ENCODE measurements at places on chromosomes 12 and 14.

GRCh38 chr12:6318440-6318879 is 8.0 kb downstream of the PLEKHG6 start:
- H3K4me3 ChIP-seq = no peak overlapping the region
- H3K4me1 ChIP-seq = peaks cover 22% of the 10 kb centered on the region
- H3K27ac ChIP-seq = no peak overlapping the region
- peaks cover 78% of the 10 kb centered on the region for H3K36me3 ChIP-seq
- no peak for DNase-seq
- H3K27me3 ChIP-seq = no peaks in the 10 kb centered on the region

DNA sequence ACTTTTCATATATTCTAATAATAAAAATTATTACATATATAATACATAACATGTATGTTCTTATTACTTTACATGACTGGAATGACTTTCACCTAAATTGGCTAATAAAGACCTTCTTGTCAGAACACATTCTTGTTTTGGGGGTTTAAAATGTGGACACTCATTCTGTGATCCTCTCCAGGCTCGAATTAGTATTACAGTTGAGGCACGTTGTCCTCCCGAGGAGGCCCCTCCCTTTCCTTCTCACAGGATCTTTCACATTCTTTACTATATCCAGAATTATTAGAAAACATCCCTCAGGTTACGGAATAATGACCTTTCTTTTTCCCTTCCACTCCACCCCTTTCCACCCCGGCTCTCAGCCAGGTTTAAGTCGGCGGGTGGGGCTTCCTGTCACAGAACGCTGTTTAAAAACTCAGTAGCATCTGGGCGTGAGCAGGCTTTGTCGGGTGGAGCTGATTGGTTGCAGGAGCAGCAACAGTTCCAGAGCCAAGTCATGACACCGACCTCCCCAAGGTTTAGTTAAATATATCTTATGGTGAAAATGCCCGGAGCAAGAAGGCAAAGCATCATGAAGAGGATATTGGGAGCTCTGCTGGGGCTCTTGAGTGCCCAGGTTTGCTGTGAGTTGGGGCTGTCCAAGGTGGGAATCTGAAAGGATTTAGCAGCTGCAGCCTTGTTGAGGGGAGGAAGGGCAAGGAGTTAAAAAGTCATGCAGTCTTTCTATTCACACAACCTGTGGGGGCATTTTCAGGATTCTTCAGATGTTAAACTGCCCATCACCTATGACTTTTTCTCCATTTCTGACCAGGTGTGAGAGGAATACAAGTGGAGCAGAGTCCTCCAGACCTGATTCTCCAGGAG is 396.7 kb upstream of the OR4E1 start:
- H3K4me1 ChIP-seq = no peaks in the 10 kb centered on the region
- no peak for DNase-seq
- no peaks in the 10 kb centered on the region for H3K36me3 ChIP-seq

DNA sequence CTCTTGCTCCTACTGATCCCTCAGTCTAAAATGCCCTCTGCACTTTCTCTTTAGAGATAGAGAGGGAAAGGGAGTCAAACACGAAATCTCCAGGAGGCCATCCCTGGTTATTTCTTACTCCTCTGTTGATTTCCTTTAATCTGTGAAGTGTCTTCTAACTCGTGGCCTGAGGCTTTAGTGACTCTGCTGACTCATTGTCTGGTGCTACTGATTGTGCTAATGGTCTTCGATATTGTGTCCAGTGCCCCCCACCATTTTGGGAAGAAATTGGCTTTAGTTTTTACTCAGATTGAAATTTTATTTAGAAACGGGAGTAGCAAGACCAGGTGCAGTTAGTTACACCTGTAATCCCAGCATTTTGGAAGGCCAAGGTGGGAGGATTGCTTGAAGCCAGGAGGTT is 839 bp downstream of the CLEC9A start:
- H3K27ac ChIP-seq = no peak overlapping the region
- DNase-seq = no peak
- no peaks in the 10 kb centered on the region for H3K4me1 ChIP-seq
- no peak overlapping the region for H3K4me3 ChIP-seq

GRCh38 chr12:2338991-2339431 is 286.2 kb downstream of the CACNA1C start:
- H3K4me1 ChIP-seq = peaks cover 26% of the 10 kb centered on the region
- H3K27me3 ChIP-seq = no peaks in the 10 kb centered on the region
- no peak overlapping the region for H3K4me3 ChIP-seq
- no peaks in the 10 kb centered on the region for H3K36me3 ChIP-seq
- no peak overlapping the region for H3K27ac ChIP-seq

- no peaks in the 10 kb centered on the region for H3K36me3 ChIP-seq
- no peak overlapping the region for H3K27ac ChIP-seq
- no peak for DNase-seq
- no peaks in the 10 kb centered on the region for H3K4me1 ChIP-seq
- no peak overlapping the region for H3K4me3 ChIP-seq
- H3K27me3 ChIP-seq = no peaks in the 10 kb centered on the region
Observed at GRCh38 chr14:57573173-57573572, 79.5 kb upstream of the CCDC198 start.

- H3K36me3 ChIP-seq = no peaks in the 10 kb centered on the region
- peaks cover 4% of the 10 kb centered on the region for H3K4me1 ChIP-seq
- DNase-seq = no peak
Observed at GRCh38 chr14:100664231-100664630, 62.5 kb upstream of the DLK1 start.

DNA sequence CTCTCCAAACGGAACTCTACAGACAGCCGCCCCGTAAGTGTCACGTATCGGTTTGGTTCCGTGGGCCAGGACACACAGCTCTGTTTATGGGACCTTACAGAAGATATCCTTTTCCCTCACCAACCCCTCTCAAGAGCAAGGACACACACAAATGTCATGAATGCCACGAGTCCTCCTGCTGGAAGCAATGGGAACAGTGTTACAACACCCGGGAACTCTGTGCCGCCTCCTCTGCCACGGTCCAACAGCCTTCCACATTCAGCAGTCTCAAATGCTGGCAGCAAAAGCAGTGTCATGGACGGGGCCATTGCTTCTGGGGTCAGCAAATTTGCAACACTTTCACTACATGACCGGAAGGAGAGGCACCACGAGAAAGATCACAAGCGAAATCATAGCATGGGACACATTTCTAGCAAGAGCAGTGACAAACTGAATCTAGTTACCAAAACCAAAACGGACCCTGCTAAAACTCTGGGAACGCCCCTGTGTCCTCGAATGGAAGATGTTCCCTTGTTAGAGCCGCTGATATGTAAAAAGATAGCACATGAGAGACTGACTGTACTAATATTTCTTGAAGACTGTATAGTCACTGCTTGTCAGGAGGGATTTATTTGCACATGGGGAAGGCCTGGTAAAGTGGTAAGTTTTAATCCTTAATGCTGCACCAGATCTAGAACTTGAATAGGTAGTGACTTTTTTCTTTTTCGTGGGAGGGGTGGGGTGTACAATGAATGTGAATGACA is 69.7 kb downstream of the WDR20 start:
- no peak for DNase-seq
- H3K4me1 ChIP-seq = no peaks in the 10 kb centered on the region
- no peak overlapping the region for H3K4me3 ChIP-seq
- H3K27ac ChIP-seq = no peak overlapping the region
- H3K36me3 ChIP-seq = no peaks in the 10 kb centered on the region

DNA sequence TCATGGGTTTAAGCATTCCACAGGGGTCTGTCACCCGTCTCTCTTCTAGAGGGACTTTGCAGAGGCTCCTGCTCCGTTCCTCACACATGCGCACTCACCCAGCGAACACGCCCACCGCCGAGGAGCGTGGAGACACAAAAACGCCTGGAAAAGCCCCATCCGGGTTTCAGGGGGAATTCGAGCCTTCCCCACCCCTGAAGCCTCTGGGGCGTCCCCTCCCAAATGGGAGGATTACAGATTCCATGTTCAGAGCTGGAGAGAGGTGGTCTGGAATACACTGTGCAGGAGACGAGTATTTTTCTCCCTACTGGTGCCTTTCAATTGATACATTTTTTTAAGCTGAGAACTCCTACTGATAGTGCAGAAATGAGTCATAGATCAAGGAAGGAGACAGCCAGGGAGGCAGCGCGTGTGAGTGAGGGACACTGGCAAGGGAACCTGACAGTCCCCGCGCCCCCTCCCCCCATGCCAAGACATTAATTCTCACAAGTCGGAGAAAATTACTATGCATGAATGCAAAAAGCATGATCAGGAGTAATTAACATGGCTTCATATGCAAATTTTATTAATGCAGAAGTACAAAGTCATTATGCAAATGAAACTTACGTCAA is 36.9 kb downstream of the BCL11B start:
- peaks cover 12% of the 10 kb centered on the region for H3K36me3 ChIP-seq
- H3K4me1 ChIP-seq = peaks cover 48% of the 10 kb centered on the region
- H3K27me3 ChIP-seq = peaks cover 24% of the 10 kb centered on the region
- no peak for DNase-seq
- H3K27ac ChIP-seq = no peak overlapping the region
- no peak overlapping the region for H3K4me3 ChIP-seq

- no peak overlapping the region for H3K4me3 ChIP-seq
- H3K27ac ChIP-seq = no peak overlapping the region
- DNase-seq = no peak
Observed at GRCh38 chr12:91551242-91551641, 368.6 kb upstream of the DCN start.

DNA sequence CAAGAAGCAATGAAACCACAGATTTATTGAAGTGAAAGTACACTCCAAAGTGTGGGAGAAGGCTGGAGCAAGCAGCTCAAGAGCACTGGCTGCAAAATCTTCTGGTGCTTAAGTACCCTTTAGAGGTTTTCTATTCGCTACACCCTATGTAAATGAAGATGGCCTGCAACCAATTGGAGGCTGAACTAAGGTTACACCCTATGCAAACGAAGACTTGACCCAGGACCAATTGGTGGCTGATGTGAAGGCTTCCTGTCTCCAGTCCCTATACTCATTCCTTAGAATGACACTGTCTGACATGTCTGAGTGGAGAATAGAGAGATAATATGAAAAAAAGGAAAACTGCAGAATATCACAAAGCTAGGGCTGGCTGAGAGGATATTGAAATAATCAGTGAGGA is 57.2 kb downstream of the ALG10B start:
- H3K36me3 ChIP-seq = no peaks in the 10 kb centered on the region
- DNase-seq = no peak
- H3K4me1 ChIP-seq = no peaks in the 10 kb centered on the region
- no peaks in the 10 kb centered on the region for H3K27me3 ChIP-seq
- no peak overlapping the region for H3K4me3 ChIP-seq

DNA sequence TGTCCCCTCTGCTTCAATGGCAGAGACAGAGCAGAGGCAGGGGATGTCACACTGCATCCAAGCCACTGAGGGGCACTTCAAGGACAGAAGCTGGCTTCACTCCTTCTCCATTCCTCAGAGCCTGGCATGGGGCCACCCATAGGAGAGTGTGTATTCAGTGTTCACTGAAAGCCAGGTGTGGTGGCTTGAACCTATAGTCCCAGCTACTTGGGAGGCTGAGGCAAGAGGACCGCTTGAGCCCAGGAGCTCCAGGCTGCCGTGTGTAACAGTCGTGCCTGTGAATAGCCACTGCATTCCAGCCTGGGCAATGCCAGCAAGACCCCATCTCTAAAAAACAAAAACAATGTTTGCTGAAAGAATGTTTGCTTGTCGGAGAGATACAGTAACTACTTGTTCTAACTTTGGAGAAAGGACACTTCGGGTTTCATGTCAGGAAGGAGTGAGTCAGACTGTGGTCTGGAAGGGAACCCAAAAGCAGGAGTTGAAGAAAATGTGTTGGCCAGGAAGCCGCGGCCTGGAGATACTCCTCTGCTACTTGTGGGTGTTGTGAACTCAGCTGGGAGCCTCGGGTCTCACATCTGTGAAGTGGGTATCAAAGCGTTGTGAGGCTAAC is 43.4 kb downstream of the ELK3 start:
- H3K4me3 ChIP-seq = no peak overlapping the region
- peaks cover 55% of the 10 kb centered on the region for H3K36me3 ChIP-seq
- peak overlapping the region; percentile 95 for H3K27ac ChIP-seq
- no peak for DNase-seq
- no peaks in the 10 kb centered on the region for H3K27me3 ChIP-seq

GRCh38 chr14:24705840-24706239 is 71.8 kb upstream of the GZMB start:
- H3K4me1 ChIP-seq = no peaks in the 10 kb centered on the region
- no peaks in the 10 kb centered on the region for H3K27me3 ChIP-seq
- H3K4me3 ChIP-seq = no peak overlapping the region
- H3K36me3 ChIP-seq = no peaks in the 10 kb centered on the region
- DNase-seq = no peak

GRCh38 chr12:71704920-71705319 is 19.0 kb downstream of the TMEM19 start:
- H3K4me1 ChIP-seq = peaks cover 74% of the 10 kb centered on the region
- no peaks in the 10 kb centered on the region for H3K27me3 ChIP-seq
- no peak overlapping the region for H3K4me3 ChIP-seq

GRCh38 chr12:58645946-58646345 is 274.4 kb downstream of the LRIG3 start:
- no peaks in the 10 kb centered on the region for H3K36me3 ChIP-seq
- no peak for DNase-seq
- H3K4me3 ChIP-seq = no peak overlapping the region
- H3K27me3 ChIP-seq = no peaks in the 10 kb centered on the region
- H3K27ac ChIP-seq = no peak overlapping the region

GRCh38 chr14:92729634-92730358 is 18.6 kb downstream of the LGMN start:
- H3K4me3 ChIP-seq = no peak overlapping the region
- H3K36me3 ChIP-seq = no peaks in the 10 kb centered on the region
- peaks cover 49% of the 10 kb centered on the region for H3K4me1 ChIP-seq
- DNase-seq = no peak

- H3K4me1 ChIP-seq = no peaks in the 10 kb centered on the region
- H3K36me3 ChIP-seq = no peaks in the 10 kb centered on the region
- H3K27me3 ChIP-seq = no peaks in the 10 kb centered on the region
Observed at GRCh38 chr12:45553204-45553603, 176.3 kb upstream of the ARID2 start.

DNA sequence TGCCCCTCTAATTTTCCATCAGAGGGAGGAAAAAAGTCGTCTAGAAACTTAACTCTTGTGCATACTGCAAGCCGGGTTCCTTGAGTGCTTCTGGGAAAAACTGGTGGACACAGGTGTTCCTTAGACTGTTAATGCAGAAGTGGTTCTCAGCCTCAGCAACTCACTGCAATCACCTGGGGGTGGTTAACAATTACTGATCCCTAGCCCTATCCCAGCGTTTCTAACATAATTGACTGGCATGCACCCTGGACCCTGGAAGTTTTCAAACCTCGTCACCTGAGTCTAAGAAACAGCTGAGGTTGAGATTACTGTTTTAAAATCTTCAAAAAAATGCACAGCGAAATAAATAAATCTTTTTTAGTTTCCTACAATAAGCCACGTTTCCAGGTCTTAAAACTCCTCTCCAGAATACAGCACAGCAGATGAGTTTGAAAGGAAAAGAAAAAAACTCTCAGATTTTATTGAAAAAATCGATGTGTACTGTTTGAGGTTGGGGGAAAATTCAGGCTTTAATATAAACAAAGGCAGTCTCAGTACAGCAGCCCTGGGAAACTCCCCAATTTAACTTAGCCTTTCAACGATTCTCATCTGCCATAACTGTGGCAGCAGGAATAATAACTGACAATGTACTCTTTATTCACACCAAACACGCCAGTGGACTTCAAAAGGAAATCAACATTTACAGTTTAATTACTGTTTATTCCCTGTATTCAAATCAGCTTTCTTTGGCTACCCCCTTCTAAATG is 45.4 kb downstream of the PHLDA1 start:
- H3K4me3 ChIP-seq = no peak overlapping the region
- H3K4me1 ChIP-seq = peaks cover 18% of the 10 kb centered on the region
- H3K27ac ChIP-seq = no peak overlapping the region
- H3K27me3 ChIP-seq = no peaks in the 10 kb centered on the region
- DNase-seq = no peak

Measured in esophagus squamous epithelium (tissue), 5 donors.